ENCODE measurements at places on chromosomes 2 and 18.

GRCh38 chr2:201128933-201129505 lies 13.1 kb downstream of the CFLAR start:
- no peak for DNase-seq

GRCh38 chr2:181677912-181678586 lies 2.3 kb downstream of the NEUROD1 start:
- DNase-seq: peak; percentile 29

GRCh38 chr2:40554665-40555294 lies 102.9 kb upstream of the SLC8A1 start:
- peak; percentile 8 for DNase-seq

DNA sequence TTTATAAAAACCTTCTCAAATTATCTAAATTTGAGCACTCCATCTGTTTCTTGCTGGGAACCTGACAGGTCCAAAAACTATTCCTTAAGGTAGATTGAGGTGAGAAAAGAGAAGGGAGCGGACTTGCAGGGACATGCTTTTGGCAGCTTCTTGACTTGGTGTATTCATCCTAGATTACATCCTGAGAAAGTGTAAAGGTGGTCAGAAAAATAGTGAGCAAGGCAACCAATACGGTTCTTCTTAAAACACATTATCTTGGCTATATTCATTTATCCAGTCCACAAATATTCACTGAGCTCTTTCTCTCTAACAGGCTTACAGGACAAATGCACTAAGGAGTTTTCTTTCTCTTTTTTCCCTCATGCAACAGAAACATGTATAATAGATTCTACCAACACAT lies 230.0 kb downstream of the LRP1B start:
- DNase-seq: no peak

DNA sequence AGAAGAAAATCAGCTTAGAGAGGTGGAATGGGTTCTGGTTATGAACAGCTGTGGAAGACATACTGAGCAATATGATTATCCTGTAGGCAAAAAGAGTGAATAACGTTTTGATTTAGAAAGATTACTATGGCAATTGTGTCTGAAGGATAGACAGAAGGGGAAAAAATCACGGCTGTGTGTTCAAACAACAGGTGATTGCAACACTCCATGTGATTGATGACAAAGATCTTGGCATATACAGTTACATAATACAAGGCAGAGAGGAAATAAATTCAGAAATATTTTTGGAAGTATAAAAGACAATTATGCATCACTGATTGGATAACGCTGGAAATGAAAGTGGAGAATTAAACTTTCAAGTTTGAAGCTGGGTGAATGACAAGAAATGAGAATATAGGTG lies 58.5 kb upstream of the KCNJ3 start:
- DNase-seq: no peak

DNA sequence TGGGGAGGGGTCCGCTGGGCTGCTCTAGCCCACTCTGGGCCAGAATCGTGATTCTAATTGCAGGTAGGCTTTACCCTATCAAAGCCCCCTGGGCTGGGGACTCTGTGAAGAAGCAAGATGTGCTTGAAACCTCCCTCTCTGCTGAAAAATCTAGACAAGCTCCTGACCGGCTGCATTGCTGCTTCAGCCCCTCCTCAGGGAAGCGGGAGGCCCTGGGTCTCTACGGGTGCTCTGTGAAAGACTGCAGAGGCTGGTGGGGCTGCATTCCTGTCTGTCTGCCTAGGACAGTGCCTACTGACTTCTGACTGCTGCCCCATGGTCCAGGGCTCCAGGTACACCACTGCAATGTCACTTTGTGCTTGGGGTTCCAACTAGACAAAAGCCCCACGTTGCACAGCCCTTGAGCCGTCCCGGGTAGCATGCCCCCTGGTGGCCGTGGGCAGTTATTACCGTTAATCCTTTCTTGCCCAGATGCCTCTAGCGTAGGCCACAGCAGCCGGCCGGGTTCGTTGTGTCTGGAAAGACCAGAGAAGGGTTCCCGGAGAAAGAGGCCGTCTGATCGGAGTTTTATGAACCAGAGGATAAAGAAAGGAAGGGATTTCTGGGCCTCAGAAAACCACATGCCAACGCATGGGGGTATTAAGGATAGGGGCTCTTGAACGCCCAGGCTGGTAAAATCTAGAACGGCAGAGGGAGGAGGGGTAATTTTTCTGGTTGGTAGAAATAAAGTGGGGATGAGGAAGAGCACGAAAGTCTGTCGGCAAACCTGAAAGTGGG lies 15.9 kb upstream of the C1QL2 start:
- DNase-seq: no peak

GRCh38 chr2:190903693-190904450 lies 23.3 kb downstream of the GLS start:
- DNase-seq: no peak

GRCh38 chr2:137957033-137957432 lies 7.2 kb upstream of the HNMT start:
- DNase-seq: no peak

GRCh38 chr2:102046135-102046986 lies 54.6 kb downstream of the IL1R2 start:
- no peak for DNase-seq

DNA sequence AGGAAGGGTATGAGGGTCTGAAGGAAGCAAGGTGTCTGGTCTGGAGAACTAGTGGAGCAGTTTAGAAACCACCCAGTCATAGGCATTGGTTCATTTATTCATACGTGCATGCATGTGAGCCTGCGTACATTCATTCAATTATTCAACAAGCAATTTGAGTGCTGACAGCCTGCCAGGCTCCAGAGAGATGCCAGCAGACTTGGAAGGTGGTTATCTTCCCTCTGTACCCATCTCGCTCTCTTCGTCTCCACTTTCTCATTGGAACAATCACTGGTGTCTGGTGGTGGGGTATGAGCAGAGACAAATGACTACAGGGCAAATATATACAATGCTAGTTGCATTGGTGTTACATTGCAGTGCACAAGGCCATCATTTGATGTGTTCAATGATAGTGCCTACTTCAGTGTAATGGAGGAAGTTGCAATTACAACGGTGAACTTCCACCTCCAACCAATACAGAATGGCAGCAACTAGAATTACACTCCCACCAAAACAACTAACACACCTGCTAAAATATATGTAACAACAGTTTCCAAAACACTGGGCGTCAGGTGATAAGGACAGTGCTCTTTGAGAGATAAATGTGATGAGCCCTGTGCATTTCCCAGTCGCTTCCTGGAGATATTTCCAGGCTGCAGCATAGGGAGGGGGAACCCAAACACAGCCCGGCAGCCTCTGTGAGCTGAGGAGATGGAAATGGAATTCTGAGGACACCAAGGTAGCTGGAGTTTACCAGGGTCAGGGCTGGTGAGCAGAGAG lies 32.6 kb upstream of the CNGA3 start:
- no peak for DNase-seq

DNA sequence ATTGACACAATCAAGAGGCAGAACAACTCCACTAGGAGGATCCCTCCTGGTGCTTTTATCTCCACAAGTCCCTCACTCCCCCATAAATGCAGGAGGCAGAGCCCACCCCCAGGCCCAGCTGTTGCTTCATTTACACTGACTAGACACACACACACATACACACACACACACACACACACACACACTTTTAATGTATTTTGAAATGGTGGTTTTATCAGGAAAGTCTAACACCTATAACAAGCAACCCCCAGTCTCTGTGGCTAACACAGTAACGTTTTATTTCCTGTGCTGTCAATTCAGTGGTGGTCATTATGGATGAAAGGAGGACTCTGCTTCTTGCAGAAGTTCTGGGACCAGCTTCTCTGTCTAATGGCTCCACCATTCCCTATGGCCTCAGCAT lies 125.4 kb upstream of the FOSL2 start:
- DNase-seq: no peak

GRCh38 chr2:43057026-43057741 lies 169.2 kb downstream of the ZFP36L2 start:
- DNase-seq: no peak

GRCh38 chr2:46780411-46780800 lies 135.2 kb downstream of the MCFD2 start:
- DNase-seq: no peak

- no peak for DNase-seq
These were observed 89.4 kb downstream of the ZCCHC2 start for GRCh38 chr18:62612289-62612645.

DNA sequence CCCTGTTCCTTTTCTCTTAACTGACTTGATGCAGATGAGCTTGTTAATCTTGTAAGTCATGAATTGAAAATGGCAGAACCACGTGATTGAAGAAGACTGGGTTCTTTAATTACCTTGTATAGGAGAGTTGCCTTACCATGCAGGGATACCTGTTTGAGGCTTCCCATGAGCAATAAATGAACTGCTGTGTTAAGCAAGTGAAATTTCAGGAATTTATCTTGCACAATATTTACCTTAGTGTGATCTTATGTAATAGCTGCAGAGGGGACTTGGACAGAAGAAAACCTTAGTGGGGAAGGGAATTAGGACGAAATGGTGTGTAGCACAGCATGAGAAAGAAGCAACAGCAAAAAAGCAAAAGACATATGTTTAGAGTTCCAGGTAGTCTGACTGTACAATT lies 384.0 kb upstream of the TMEFF2 start:
- no peak for DNase-seq

- DNase-seq: no peak
These were observed 164.8 kb downstream of the RIT2 start for GRCh38 chr18:42950732-42951131.

GRCh38 chr2:95031076-95031725 lies 5.7 kb downstream of the MAL start:
- no peak for DNase-seq

DNA sequence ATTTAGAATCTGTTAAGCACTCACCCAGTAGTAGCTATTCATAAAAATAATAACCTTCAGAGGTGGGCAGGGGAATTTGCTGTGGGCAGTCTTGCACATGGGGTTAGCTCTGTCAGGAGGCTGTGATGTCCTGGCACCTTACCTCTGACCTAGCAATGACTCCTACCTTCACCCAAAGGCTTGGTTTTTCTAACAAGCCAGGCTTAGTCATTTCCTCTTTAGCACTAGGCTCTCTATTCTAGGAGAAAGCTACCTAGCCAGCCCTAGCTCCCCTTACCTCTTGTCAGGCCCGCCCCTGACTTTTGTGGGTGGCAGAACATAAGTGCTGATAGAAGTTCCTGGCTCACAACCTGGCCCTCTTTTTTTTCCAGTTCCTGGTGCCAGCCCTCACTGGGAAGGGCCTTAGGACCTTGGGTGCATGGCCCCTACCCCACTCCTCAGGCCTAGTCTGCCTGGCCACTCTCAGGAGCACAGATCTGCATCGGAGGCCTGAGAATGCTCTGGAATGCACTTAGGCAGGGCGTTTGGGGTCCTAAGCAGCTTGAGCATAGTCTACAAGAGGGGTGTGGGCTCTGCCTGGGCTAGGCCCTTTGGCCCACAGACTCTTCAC lies 17.7 kb downstream of the CPLX4 start:
- no peak for DNase-seq

- DNase-seq: no peak
These were observed 1.1 kb downstream of the GLI2 start for GRCh38 chr2:120736624-120737339.

DNA sequence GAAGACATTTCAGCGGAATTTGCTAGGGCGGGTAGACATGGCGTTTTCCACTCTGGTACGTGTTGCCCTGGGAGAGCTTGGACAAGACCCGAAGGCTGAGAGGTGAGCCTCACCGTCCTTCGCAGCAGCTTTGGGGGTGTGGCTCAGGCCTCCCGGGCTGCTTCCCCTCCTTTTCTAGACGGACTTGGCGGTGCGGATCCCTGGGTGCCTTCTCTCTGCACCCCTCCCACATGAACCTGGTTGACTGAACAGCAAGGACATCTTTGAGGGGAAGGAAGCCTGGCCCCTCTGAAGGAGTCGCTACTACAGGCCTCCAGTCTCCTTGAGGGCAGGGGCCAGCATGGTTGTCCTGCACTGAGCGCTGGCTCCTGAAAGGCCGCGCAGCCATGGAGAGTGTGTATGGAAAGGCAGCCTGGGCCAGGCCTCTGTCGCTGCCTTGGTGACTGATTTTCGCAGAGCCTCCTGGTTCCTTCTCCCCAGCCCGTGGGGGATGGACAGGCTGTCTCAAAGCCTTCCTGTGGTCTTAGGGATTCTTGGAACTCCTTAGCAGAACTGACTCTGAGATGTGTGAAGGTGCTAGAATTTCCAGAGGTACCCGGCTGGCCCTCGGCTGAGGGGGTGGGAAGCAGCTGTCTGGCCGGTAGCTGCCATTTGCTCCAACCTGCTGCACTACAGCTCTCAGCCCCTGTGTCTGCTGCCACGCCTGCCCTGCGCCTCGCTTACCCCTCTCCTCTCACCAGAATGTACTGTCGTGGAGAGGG lies 9.9 kb downstream of the CNNM4 start:
- no peak for DNase-seq

- DNase-seq: no peak
These were observed 250.3 kb upstream of the FOSL2 start for GRCh38 chr2:28142386-28142785.

DNA sequence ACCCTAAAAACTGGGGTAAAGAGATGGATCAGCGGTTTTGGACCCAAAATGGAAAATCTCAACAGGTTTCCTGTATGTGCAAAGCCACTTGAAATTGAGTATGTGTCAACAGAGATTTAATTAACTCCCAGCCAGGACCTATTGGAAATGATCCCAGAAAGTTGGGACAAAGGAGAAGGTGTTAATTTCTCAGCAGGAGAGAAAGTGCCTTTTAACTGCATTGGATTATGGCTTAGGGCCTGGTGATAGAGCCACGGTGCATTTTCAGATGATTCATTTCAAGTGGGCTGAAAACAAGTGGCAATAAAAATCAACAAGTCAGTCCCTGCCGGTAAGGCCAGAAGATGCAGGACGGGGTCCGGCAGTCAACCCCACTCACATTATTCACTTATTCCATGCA lies 80.2 kb upstream of the BCL11A start:
- no peak for DNase-seq

DNA sequence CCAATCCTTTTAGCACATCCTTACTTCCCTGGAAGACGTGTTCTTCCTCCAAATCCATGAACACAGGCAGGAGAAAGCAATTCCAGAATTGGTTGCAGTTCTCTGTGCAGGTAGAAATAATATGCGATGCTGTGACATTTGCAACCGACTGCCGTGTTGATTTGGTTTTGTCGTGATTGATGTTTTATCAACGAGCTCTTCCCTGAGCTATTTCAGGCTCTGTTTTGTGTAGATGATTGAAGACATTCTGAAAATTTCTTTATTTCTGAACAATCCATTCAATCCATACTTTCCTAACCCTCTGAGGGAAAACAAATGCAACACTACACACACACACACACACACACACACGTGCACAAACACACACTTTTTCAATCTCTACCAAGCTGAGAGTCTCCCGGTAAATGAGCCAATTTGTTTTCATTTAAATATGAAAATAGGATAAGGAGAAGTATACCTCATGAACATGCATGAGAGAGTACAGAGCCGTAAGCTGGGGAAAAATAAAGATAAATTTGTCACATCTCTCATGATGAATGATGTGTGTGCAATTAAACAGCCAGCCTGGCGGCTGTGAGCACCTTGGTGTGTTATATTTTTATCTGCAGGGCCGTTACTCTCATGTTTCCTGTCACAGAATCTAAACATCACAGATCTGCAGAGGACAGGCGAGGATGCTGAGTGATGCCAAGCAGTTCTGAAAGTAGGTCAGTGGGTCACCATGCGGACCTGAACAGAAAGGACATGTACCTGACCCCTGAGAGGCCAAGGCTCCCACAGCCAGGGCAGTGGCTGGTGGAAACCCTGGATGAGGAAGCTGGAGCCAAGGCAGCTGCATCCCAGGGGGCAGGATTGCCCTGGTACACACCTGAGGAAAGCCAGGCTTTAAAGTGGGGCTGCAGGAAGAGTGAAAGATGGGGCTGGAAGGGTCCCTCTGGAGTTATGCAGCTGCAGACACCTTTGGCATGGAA lies 64.8 kb downstream of the PDCL3 start:
- no peak for DNase-seq

- peak; percentile 5 for DNase-seq
These were observed 1.2 kb upstream of the CCNT2 start for GRCh38 chr2:134917360-134917865.

- no peak for DNase-seq
These were observed 90.1 kb upstream of the LGALSL start for GRCh38 chr2:64363848-64364247.

Measured in GDM1 (cell line).